ENCODE measurements at places on chromosomes 7 and 10. TPM values are rescaled to one million over a fixed set of nuclear protein-coding genes. Genes with fewer than 3 reads are reported as not detected.

Gene PKD2L1
- total RNA-seq: not detected

Gene LAMB4
- total RNA-seq: under 0.01 TPM

Gene ABCB1
- not detected for total RNA-seq

Gene ADIRF
- 50.6 TPM for total RNA-seq

Gene CPA2
- total RNA-seq: 0.43 TPM

Gene CRPPA
- 2.7 TPM for total RNA-seq

Gene PON1
- total RNA-seq: under 0.01 TPM

Gene NACAD
- 2.5 TPM for total RNA-seq

Gene HOGA1
- 5.0 TPM for total RNA-seq

Gene CHST15
- total RNA-seq: 73.6 TPM

Gene HOXA4
- 1.7 TPM for total RNA-seq

Gene NPFFR1
- total RNA-seq: not detected

Gene BRI3
- 92.4 TPM for total RNA-seq

Gene CACNA2D1
- 21.7 TPM for total RNA-seq

Gene LEP
- total RNA-seq: 0.11 TPM

Gene CYCS
- 34.7 TPM for total RNA-seq
